ENCODE measurements at places on chromosomes 5 and 9. TPM values are rescaled to one million over a fixed set of nuclear protein-coding genes. Genes with fewer than 3 reads are reported as not detected.

DNA sequence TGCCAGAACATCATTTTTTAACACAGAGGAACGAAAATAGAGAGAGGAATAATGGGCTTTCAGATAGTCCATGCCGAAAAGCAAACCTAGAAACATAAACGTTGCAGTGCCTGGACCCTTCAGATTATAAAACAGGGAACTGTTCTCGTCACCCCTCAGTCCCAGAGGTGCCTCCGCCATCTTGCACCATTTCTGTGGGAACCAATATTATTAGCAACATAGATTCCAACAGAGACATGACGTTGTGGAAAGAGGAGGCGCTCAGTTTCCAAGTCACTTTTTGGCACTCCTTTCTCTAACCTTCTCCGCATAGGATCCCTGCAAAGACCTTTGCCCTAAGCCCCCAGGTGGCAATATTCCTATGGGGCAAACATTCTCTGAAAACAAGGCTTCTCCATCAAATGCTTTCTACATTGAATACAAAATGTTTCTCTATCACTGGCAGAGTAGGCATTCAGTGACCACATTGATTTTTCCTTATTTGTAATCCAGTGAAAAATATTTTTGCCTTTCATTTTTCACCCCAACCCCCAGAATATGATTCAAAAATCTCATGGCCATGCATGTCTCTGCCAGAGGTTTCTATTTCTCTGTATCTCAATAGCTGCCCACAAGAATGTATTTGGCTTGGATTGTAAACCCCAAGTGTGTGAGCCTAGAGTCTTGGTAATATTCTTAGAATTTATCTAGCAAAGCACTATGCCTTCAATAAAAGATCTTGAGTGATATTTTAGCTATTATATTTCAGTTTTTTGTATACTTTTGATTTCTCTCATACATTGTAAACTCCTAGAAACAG, 500.8 kb upstream of the WWC1 start:
- DNase-seq = no peak

GRCh38 chr5:170623576-170624181, 119.9 kb downstream of the KCNIP1 start:
- DNase-seq = peak; percentile 34

- DNase-seq = no peak
Observed at GRCh38 chr5:63655043-63655442, 307.2 kb downstream of the HTR1A start.

DNA sequence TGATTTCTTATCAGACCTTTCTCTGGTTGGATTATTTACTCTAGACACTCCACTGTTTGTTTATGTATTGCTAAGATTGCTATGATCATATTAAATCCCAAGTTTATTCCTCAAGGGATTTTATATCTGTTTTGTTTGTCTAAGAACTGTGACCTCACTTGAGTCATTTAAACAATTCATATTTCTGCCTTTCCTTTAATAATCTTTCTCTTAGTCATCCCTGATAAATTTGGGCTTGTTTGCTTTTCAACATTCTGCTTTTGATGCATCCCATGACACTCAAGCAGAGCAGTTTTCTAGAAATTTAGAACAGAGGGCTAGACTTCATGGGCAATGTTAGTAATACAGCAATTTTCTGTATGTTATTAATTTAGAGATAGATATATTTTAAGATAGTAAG, 231.6 kb upstream of the TNC start:
- no peak for DNase-seq

DNA sequence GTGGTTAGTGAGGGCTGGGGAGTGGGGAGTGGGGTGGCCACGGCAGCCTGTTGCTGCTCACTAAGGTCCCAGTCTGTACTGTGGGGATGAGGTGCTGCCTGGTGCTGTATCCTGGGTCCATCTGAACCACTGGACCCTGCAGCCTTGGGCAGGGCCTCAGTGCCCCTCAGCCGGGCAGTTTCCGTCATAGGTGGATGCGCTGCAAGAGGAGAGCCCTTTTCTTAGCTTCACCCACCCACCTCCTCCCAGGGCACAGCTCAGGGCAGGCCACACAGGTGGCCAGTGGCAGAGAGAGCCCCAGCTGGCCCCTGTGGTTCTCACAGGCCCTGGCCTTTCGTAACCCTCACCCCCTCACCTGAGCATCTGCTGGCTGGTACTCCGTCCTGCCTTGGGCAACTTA, 46.2 kb downstream of the WNK2 start:
- DNase-seq = no peak

The FGF10 gene
- not detected for total RNA-seq
